ENCODE measurements at places on chromosomes 2 and 18.

- DNase-seq = peak; percentile 97
These were observed at the start of gene EMILIN2 for GRCh38 chr18:2846636-2847316. Gene EMILIN2 (plus strand): TSS chr18:2847006. CDS start chr18:2847189, 183 bp downstream.

DNA sequence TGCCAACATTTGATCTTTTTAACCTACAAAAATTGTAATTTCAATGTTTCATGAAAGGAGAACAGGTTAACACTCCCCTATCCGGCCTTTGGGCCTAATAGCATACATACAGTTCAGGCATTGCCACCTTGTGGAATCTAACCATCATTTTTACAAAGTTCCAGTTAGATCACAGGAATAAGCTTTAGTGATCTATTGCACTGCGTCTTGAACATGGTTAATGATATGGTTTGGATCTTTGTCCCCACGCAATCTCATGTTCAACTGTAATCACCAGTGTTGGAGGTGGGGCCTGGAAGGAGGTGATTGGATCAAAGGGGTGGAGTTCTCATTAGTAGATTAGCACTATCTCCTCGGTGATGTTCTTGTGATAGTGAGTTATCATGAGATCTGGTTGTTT is 58.2 kb upstream of the NEUROD1 start:
- no peak for DNase-seq

GRCh38 chr2:179240481-179241451 is 23.9 kb downstream of the SESTD1 start:
- no peak for DNase-seq

DNA sequence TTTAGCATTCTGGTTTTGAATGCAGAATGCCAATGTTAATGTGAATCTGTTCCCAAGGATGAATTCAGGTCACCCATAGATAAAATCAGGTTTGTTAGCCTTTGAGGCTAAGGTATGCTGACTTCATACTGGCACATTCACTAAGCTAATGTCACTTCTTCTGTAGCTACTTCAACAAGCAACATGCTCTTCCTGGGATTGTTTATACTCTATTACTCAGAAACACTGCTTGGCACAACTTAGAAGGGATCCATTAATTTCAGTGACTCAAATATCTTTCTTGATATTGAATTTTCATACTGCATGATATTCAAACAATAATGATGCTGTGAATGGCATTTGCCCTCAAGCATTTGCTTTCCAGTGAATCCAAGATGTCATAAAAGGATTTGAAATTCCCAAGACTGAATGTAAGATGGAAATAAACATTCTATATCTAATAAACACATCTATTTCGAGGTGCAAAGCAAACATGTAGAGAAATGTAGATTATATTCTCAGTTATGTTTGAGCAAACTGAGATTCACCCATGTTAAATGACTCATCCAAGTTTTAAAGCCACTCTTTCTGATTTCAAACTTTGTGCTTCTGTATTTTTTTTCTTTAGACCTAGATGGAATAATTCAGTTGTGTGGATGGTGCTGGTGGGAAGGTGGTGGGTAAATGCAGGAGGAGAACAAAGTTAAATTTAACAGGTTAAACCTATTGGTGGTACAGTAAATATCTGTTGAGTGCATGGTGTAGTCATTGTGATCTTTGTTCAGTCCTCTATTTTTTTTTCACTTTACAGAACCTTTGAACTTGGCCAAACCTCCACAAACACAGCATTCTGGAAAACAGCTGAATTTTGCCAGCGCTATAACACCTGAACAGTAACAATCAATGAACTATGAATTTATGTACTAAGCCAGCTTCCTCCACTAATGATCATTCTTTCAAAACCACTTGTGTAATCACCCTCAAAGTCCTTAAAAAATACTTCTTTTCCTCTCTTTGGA is 162.1 kb upstream of the XIRP2 start:
- DNase-seq = no peak

GRCh38 chr2:234661175-234661574 is 164.3 kb upstream of the ARL4C start:
- DNase-seq = no peak

DNA sequence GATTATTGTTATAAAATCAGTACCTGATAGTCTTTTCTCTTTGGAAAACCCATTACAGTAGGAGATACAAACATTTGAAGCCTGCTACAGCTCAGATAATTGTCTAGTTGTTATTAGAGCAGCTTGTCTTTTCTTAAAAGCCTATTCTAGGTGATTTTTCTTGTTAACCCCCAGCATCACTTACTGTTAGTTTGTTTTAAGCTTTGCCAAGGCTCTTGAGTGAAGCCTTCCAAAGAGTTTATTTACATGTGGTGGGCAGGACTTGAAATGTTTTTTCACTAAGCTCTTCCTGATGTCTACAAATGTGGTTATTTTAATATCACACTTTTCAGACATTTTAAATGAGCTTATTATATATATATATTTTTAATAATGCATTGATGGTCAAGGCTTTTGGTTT is 791.3 kb downstream of the PLCL1 start:
- no peak for DNase-seq

GRCh38 chr2:64203858-64204632 is 59.8 kb upstream of the PELI1 start:
- DNase-seq = no peak

GRCh38 chr18:46649071-46649862 is 7.8 kb downstream of the LOXHD1 start:
- no peak for DNase-seq

- peak; percentile 94 for DNase-seq
These were observed 604 bp downstream of the COQ10B start for GRCh38 chr2:197453914-197454398.

DNA sequence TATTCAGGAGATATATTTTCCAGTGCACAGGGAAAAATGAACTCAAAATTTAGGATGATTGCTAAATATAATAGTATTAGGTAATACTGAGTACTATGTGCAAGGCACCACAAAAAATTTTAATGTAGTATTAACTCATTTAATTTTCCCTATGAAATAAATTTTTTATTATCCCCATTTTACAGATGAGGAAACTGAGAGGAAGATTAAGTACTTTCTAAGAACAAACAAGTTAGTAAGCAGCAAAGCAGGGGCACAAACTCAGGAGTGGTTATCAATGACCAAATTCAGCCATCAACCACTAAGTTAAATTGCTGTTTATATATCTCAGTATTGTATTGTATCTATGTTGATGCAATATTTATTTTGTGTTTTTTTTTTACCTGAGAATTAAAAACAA is 14.2 kb downstream of the SPDYA start:
- DNase-seq = no peak

DNA sequence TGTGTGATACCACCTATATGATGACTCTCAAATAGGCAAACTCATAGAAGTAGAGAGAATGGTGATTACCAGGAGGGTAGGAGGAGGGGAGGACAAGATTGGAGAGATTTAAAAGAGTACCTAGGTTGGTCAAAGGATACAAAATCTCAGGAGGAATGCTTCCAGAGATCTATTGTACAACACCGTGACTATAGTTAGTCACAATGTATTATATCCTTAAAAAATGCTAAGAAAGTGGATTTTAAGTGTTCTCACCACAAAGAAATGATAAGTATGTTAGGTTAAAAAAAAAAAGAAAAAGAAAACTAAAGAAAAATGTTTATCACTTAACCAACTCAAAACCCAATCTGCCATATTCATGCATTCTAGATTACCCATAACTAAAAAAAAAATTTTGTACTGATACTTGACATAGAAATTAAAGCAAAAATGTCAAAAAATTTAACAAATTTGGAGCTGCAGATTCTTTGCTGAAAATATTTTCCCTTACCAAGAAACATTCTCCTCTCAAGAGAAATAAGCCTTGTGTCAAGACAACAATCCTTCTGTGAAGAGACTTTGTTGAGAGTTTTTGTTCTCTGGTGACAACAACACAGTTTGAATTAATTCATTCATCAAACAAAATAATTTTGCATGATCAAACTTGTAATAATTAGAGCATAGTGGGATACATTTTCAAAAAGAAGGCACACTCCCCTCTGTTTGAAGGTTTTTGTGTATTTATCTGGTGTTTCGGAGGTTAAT is 213.1 kb downstream of the DNER start:
- no peak for DNase-seq

DNA sequence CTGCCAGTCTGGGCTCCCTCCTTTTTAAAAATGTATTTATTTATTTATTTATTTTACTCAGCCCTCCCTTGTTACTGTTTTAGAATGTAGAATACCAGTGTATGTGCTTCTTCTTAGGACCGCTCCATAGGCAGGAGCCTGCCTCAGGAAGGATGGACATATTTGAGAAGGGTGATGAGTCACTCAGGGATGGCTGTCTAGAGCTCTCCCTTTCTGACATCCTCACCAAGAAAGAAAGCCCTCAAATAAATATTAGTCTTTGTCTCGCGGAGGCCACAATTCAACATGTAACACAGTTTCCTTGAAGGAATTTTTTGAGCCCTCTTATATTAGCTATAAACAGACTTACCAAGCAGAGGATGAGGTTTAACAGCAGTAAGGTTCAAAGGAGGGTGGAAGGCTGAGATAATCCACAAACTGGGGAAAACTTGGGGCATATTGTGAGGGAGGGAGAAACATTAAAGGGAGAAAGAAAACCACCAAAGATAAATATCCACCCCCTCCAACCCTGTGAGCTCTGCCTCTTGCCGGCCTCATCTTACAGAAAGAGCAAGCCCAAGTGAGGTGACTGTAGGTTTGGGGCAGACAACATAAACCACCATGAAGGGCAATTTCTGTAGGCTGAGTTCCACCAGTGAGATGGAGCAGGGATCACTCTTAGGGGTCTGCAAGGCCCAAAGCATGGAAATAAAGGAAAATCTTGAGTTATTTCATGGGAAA is 163.4 kb downstream of the LRRTM1 start:
- peak; percentile 57 for DNase-seq

DNA sequence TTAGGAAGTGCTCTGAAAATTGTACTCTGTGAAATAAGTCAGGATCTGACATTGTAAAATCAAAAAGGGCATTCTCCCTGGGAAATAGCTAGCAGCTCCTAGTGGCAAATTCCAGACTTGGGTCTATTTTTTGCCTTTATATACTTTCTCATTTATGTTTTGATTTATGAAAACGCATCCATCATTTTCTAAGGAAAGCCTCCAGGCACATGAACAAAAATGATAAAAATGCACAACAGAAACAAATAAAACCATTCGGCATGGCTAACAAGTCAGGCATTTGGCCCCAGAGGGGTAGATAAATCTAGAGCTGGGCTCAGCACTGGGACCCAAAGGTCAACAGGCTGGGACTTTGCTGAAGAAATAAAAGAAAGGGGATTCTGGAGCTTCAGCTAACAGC is 167.0 kb downstream of the BCL11A start:
- no peak for DNase-seq

- no peak for DNase-seq
These were observed 119.4 kb downstream of the LPIN1 start for GRCh38 chr2:11865805-11866204.

DNA sequence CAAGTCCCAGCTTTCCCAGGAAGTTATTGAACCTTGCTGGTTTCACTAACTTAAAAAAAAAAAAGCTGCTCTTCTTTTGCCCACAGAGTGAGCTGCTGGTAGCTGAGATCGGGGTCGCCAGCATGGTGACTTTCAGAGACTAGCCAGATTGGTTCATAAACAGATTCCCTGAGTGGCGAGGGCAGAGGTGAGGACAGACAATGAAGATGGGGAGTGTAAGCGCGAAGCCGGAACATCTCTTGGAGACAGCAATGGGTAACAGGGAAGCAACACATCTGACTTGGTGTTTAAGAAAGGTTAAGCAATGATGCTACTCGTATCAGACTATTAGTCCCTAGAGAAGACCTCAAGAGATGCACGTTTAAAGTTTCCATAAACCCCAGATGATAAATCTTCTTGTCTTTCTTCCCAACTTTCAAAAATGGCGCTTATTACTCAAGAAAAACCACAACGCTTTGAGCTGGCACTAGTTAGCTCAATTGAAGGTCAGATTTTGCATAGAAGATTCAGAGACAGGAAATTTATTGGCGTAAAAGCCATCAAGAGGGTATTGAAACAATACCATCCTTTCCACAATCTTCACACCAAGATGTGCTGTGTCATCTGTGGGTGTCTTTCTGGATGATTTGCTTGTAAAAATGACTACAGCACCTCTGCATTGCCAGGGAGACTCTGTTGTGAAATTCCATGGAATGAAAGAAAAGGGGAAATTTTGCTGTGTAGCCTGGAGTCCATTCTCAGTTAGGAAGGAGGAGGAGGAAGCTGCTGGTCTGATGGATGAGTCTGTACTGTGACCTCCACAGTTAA is 193.1 kb upstream of the CXCR4 start:
- no peak for DNase-seq

DNA sequence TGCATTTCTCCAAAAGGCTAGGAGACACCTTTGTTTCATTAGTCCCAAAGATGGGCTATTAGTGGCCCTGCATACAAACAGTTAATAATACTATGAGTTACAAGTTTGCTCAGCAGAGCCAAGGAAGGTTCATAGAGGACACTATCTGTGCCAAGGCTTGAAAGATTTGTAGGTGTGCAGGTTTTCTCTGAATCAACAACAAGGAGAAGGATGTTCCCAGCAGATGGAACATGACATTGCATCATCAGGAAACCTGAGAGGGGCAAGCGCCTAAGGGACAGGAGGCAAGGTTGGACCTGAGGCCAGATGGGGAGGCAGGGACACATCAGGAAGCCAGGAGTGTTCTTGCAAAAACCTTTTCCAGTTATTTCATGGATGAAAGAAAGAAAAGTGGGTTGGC is 35.4 kb upstream of the STK17B start:
- DNase-seq = no peak

DNA sequence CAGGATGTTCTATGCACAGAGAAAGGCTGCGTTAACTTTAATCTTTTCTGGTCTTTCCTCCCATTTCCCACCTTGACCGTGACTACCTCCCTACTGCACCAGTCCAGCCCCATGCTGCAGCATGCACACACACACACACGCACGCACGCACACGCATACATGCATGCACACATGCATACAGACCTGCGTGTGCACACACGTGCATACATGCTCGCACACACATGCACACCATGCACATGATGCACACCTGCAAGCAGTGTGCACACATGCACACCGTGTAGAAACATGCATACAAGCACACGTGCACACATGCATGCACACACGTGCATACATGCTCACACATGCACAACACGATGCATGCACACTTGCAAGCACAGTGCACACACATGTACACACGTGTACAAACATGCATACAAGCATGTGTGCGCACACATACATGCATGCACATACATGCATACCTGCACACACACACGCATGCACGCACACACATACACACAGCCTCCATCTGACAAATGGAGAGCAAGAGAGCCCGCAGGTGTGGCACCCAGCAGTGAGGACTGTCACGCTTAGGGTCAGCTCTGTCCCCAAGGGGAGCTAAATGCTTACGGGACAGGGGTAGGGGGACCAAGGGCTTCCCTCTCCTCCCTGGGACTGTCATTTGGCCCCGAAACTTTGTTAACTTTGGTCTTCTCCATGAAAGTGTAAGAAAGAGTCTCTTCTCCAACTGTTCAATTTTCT is 18.2 kb downstream of the SNORC start:
- no peak for DNase-seq

GRCh38 chr2:121866789-121867188 is 111.3 kb downstream of the TSN start:
- no peak for DNase-seq

DNA sequence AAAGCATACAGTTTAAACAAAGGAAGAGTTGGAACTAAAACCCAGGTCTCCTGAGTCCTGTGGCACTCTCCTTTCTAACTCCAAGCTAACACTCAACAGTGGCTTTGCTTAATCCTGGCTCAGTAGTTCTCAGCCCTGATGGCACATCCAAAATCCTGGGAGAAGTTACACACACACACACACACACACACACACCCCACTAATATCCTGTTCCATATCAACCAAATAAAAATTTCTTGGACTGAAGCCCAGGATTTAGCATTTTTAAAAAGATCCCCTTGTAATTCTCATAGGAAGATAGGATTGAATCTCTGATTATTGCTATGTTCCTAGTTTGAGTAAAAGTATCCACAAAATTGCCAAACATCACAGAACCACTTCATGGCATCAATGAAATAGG is 136.1 kb upstream of the RIOK3 start:
- no peak for DNase-seq

Measured in esophagus muscularis mucosa (tissue), 4 donors.